Activated CD8-positive, alpha-beta memory T cell treated with anti-CD3 and anti-CD28 coated beads, Interleukin-2, amount 50 U/mL, for 4 hours (primary cell): ENCODE measurements at places on chromosomes 16 and 17.

DNA sequence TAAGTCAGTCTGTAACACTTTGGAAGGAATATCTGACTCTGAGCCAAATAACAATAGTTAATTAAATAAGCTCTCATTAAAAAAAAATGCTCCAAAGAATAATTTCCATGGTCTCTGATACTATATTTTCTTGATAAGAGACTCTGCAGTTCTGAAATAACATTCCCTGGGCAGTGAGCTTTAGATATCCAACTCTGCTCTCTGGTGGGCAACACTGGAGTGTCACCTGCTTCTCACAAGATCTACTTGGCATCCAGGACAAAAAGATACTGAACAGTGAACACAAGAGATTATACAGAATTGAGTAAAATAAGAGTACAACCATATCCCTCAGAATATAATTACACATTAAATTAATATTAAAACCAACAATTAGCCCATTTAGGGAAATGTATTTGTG is 13.7 kb downstream of the BLMH start:
- DNase-seq: no peak

DNA sequence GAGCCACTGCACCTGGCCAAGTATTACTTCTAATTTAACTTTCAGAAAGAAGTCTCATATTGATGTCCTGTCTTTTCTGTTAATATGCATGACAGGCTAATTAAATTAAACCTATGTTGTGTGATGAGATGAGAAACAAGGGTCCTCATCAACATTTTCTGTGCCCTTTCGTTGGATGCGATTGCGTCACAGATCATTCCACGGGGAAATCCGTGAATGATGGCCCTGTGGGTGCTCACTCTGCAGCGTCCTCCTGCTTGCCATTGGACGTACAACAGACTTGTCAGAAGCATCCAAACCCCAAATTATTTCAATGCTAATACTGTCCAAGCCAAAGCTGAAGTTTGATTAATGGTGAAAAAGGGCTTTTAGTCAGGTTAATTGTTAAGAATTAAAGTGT is 197.0 kb downstream of the MRTFB start:
- DNase-seq: no peak

DNA sequence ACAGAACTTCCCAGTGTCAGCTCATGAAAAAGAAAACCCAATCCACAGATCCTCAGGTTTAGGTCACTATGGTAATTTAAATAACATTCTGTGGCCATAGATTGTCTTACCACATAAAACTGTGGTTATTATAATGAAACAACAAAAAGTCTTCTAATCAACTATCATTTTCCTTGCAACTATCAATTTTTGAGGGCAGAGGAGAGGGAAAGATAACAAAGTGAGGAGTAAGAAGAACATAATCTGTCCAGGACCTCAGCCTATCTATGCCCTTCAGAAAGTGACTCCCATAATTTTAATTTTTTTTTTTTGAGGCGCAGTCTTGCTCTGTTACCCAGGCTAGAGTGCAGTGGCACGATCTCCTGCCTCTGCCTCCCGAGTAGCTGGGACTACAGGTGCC is 4.0 kb upstream of the GGNBP2 start:
- DNase-seq: no peak

- no peak for DNase-seq
These were observed 11.5 kb downstream of the FLII start for GRCh38 chr17:18246880-18247612.

GRCh38 chr16:53744449-53744848 is 40.5 kb downstream of the FTO start:
- peak; percentile 25 for DNase-seq

DNA sequence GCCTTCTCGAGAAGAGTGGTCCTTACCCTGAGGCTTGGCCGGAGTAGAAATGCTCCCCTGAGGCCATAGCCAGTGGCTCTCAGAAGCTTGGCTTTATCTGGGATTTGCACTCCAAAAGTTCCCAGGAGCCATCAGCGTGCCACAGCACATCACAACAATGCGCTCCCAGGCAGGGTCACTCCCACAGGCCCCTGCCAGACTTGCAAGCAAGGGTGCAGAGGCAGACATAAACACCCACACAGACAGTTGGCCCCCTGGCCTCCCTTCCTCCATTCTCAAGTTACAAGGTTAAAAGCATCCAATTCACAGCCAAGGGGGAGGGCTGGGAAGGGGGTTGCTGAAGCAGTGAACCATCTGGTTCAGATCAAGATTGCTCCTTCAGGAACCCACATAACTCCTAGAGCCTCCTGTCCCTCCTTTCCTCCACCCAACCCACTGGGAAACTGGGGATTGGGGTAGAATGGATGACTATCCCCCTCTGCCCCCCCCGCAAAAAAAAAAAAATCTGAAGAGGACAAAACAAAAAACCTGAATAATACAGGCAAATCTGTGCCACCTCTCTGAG is 1.8 kb downstream of the ST3GAL2 start:
- no peak for DNase-seq

DNA sequence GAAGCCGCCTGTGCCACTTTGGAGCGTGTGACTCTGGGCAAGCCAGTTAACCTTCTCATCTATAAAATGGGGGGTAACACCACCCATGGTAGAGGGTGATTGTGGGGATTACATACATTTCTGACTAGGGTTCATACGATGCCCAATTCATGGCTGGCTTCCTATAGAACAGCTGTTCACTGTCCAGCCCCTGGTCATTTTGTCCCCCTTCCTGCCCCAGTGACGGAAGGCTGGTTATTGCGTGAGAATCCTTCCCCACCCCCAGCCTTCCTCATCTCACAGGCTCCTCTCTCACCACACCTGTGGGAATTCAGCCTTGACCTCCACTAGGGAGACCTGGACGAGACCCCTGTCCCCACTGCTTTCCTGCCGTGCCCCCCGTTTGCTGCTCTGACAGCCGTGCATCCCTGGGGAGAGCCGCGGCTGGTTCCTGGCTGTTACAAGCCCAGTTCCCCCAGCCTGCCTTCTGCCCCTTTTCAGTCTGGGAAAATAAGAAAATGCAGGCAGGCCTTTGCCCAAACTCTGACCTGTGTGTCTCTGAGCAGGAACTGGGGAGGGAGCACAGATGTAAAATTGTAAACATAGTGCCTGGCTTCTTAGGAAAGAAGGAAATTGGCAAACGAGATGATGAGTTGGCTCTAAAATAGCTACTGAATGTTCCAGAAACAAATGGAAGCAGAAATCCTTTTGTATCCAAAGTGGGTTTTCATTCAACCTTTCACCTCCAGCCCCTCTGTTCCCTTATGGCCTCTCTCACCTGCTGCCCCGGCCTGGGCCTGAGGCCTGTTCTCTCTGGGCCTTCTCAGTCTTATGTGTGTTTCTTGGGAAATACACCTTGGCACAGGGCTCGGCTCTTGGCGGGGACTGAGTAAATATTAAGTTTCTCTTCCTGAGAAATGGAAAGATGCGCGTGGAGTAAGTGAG is 67.3 kb downstream of the OR1D5 start:
- DNase-seq: no peak

- DNase-seq: no peak
These were observed 133.9 kb downstream of the PARN start for GRCh38 chr16:14496047-14496770.

GRCh38 chr17:50265690-50266315 is 8.5 kb upstream of the TMEM92 start:
- DNase-seq: no peak

- peak; percentile 87 for DNase-seq
These were observed 32.8 kb upstream of the NUDT16L1 start for GRCh38 chr16:4660454-4661007.

- peak; percentile 57 for DNase-seq
These were observed 114.0 kb downstream of the ZNF778 start for GRCh38 chr16:89331371-89332109.

DNA sequence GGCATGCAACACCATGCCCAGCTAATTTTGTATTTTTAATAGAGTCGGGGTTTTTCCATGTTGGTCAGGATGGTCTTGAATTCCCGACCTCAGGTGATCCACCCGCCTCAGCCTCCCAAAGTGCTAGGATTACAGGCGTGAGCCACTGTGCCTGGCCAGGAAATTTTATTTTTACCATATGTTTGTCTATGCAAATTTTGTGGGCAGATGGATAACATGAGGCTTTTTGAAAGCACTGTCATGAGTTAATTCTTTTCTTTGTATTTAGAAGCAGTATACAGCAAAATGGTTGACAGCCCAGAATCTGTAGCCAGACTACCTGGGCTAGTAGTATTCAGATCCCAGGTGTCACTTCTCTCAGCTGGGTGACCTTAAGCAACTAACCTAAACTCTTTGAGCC is 8.5 kb upstream of the KPNB1 start:
- no peak for DNase-seq
